HepG2 (cell line): ENCODE measurements at places on chromosomes 4 and X. TPM values are rescaled to one million over a fixed set of nuclear protein-coding genes. Genes with fewer than 3 reads are reported as not detected.

DNA sequence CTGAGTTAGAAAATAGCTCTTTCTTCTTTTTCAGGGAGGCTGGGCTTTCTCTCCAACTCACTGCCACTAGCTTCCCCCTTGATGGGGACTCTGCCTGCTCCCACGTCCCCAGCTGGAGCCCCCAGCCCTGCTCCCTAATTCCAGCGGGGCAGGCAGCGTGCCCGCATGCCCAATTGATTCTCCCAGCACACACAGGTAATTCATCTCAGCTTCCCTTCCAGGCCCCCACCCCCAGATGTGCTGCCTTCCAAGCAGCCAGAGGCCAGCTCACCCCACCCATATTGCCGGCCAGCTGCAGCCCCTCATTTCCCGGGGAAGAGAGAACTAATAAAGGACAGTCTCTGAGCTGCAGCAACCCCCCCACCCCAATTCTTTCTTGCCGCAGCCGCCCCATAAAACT is 69.8 kb downstream of the EFNB1 start:
- no peak for DNase-seq

- DNase-seq, result peak; percentile 10
These were observed 92.2 kb downstream of the DCHS2 start for GRCh38 chr4:154399259-154399974.

GRCh38 chr4:111174331-111174730 is 551.5 kb upstream of the PITX2 start:
- DNase-seq, result no peak

DNA sequence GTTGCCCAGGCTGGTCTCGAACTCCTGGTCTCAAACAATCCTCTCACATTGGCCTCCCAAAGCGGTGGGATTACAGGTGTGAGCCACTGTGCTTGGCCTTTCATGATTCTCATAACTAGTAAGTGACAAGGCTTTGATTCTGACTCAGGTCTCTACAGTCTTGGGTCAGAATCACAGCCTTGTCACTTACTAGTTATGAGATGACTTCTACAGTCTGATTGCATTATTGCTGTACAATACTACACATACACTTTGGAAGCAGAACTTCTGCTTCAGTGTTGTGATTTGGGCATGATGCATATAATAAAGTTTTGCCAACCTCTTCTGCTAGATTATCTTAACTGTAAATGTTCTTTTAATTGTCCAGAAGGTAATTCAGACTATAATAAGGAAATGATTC is 123.3 kb downstream of the KDM6A start:
- DNase-seq, result no peak

DNA sequence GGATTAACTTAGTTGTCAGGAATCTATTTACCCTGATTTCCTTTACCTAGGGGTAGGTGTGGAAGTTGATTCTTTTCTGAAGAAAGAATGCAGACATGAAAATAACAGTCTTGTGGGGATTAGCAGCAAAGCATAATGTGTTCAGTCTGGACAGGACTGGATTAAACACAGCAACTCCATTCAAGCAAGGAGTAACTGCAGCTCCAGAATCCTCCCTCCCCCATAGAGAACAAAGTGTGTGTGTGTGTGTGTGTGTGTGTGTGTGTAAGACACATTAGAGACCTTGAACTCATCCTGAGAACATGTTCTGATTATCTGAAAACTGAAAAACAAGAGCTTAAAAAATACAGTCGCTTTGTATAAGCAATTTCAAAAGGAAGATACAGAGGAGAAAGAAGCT is 9.3 kb downstream of the C4orf54 start:
- no peak for DNase-seq

KLHL13 gene
- total RNA-seq, result 1.6 and 2.4 TPM in 2 replicates

BMPR1B gene
- 0.07 TPM in 1 of 2 replicates, not detected in the other for total RNA-seq

GRCh38 chrX:119072744-119073143 is at the start of gene CT47C1:
CT47C1 (plus strand) TSS chrX:119072993; CDS start chrX:119073226, 233 bp downstream.
- no peak for DNase-seq

- DNase-seq, result no peak
These were observed 1.2 kb upstream of the HCCS start for GRCh38 chrX:11109968-11110367.

DNA sequence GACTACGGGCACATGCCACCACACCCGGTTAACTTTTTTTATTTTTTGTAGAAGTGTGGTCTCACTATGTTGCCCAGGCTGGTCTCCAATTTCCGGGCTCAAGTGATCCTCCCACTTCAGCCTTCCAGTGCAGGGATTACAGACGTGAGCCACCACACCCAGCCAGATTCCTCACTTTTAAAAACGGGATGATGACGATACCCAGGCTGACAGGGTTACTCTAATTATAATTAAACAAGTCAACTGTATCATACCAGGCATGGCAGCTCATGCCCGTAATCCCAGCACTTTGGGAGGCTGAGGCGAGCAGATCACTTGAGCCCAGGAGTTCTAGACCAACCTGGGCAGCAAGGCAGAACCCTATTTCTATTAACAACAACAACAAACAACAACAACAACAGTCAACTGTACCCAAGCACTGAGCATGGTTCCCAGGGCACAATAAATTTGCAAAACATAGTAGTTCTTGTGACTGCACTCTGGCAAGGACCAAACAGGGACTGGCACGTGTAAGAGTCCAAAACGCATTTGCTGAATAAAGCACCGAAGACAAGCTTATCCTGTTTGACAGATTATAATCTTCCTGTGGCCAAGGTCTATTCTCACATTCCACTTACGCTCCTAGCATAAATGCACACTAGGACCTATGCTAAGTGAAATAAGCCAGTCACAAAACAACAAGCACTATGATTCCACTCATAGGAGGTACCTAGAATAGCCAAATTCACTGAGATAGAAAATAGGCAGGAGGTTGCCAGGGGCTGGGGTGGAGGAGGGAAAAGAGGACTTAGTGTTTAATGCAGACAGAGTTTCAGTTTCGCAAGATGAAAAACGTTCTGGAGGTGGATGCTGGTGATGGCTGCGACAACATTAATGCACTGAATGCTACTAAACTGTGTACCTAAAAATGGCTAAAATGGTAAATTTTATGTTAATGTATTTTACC is 77.5 kb downstream of the IRF2 start:
- DNase-seq, result no peak

SH2D1A gene
- not detected in 2 replicates for total RNA-seq

GRCh38 chr4:182925298-182925757 is 8.1 kb upstream of the DCTD start:
- peak; percentile 89 for DNase-seq

GNL3L gene
- total RNA-seq, result 32.6 and 51.2 TPM in 2 replicates

DNA sequence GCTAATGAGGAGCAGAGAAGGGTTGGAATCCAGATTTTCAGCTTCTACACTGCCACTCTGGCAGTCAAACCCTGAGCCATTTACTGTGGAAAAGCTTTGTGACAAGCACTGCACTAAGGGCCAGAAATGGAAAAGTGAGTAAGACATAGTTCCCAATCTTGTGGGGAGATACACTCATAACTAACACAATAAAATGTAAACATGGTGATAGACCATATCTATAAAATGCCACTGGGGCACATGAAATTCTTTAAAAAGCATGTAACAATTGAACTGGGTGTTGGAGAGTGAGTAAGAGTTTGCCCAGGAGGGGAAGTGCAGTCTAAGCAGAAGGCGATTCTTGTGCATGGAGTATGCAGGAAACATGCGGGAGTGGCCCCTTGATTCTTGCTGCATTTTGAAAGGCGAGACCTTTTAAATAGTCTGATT is 32.0 kb upstream of the ANXA5 start:
- no peak for DNase-seq

DNA sequence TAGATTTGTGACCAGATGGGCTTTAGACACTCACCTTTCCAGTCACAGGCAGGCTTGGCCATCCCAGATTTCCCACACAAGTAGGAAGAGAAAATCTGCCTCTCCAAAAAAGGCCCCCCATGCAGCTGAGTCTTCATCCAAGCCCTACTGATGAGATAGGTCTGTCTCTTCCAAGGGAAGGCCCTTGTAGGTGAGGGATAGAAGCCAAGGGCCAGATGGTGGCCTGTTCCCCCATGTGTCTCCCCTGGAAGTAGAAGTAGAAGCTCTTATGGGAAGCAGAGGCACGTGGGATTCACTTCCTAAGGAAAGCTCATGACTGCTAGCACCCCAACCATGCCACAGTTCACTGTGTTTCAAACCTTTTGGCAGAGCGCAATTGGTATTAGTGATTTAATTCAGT is 81.5 kb downstream of the REPS2 start:
- DNase-seq, result no peak

- DNase-seq, result no peak
These were observed 102.2 kb downstream of the MXRA5 start for GRCh38 chrX:3244203-3244743.

DNA sequence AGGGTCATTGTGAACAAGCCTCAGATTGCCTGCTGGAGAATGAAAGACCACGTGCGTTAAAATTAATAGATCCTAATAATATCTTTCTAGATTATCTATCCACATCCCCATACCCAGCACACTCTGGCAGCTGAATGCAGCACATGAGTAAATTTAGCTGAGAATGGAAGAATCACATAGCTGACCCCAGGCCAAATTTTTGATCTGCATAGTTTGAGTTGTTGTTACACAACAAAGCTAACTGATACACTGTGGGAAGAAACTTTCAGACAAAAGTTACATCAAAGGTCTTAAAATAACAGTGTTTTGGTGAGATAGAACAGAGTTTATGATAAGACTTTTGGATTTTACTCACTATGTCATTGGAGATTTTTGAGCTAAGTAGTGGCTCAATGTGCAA is 72.4 kb upstream of the ANXA10 start:
- no peak for DNase-seq

CXorf49 gene
- not detected in 2 replicates for total RNA-seq

FRMPD3 gene
- total RNA-seq, result not detected in 2 replicates

- DNase-seq, result no peak
These were observed 7.5 kb downstream of the DTHD1 start for GRCh38 chr4:36288731-36289426.

VMA21 gene
- 42.4 and 53.0 TPM in 2 replicates for total RNA-seq

DNA sequence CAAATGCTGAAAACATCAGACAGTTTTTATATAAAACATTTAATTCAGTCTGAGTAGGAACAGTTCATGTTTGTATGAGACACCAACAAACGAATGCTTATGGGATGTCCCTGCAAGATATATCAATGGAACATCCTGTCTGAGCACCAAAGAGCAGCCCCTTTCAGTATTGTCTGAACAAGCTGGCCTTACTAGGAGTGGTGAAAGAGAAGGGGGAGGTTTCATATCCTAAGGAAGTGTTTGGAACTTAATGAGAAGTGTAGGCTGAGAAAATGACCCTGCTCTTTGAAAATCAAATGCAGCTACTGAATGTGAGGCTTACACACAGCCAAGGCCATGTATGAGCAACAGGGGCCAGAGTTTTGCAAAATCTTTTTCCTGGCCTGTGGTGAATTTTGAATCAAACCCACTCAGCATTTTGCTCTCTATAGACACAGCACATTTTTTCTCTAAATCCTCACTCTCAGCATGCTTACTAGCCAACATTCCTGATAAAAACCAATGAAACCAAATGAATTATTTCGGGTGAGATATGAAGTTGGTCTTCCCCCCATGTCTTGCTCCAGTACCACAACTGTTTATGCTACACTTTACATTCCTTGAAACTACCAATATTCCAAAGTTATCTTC is 119.4 kb downstream of the LUZP4 start:
- no peak for DNase-seq

- no peak for DNase-seq
These were observed 154.6 kb downstream of the ATOH1 start for GRCh38 chr4:93983140-93983539.

DNA sequence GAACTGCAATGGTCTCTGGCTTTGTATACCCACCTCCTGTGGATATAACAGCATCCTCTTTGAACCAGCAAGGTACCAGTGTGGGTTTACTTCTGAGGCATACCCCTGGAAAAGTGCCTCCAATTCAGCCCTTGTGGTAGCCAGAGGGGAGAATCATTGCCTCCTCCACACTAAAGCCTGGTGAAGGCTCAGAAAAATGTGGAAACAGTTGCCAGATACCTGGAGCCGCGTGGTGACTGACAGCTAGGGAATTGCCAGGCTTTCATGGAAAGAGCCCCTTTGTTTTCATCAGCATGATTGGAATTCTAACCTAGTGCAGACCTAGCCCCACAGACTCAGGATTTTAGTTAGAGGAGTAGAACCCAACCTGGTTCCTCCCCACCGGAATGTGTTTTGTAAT is 168.6 kb upstream of the KLF3 start:
- DNase-seq, result peak; percentile 19

GAGE12H gene
- not detected in 2 replicates for total RNA-seq

DNA sequence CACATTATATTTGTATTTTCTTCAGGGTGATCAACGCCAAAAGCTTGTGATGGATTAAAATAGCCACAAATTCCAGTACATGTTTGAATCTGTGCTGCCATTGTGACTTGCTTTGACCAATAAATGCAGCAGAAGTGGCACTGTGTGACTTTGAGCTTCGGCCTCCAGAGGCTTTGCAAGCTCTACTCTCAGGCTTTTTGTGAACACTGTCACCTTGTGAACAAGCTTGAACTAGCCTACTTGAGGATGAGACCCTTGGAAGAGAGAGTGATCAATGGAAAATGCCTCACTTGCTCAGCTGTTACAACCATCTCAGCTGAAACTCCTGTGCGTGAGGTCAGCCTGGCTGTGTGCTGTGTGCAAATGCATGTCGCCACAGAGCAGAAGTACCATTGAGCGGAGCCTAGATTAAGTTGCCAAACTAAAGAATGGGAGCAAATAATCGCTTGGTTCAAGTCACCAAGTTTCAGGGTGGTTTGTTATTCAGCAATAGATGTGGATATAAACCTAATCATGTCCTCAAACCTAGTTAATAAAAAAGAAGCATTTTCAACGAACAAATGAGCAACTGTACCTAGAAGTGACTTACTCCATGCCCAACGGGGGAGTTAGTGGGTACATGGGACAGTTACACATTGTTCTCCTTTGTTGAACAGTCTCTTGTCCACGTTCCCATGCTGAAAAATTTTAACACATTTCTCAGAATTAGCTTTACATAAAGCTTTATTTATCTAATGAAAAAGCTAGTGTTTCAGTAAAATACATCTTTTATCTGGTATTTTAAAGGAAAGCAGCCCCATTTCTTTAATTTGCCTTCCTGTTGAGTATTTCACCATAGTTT is 23.5 kb downstream of the NOA1 start:
- DNase-seq, result no peak

GRCh38 chr4:6896035-6896434 is 13.6 kb upstream of the TBC1D14 start:
- no peak for DNase-seq

KDM6A gene
- 18.2 and 23.1 TPM in 2 replicates for total RNA-seq

GRCh38 chr4:1222036-1222789 is 26.7 kb downstream of the CTBP1 start:
- no peak for DNase-seq

CENPI gene
- 26.5 and 38.2 TPM in 2 replicates for total RNA-seq

BGN gene
- total RNA-seq, result 0.18 TPM in 1 of 2 replicates, not detected in the other

GRCh38 chrX:3449287-3449686 is 102.8 kb upstream of the MXRA5 start:
- DNase-seq, result no peak

RTL3 gene
- total RNA-seq, result not detected in 2 replicates

HS6ST2 gene
- total RNA-seq, result not detected in 2 replicates

DNA sequence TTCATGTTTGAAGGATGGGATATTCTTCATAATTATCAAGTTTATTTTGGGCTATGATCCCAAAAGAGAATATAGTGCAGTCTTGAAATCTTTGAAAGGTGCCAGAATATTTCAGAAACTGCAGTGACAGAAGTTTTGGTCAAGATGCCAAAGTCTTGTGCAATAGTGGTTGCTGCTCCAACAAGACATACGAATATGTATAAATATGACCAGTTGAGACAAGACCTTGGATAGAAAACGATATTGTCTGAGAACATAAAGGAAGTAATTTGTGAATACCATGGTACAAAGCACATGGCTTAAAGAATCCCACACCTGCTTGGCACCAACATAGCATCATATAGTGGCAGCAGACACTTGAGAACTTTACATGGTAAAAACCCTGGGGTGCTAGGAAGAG is 48.6 kb upstream of the AMELX start:
- no peak for DNase-seq

PARM1 gene
- not detected in 2 replicates for total RNA-seq

- peak; percentile 73 for DNase-seq
These were observed at the start of gene GPC3 for GRCh38 chrX:133985164-133985966. GPC3 (minus strand) TSS chrX:133985594.
